ENCODE measurements at places on chromosomes 2 and 18. TPM values are rescaled to one million over a fixed set of nuclear protein-coding genes. Genes with fewer than 3 reads are reported as not detected.
A peak's percentile ranks its signal among the peaks of the same experiment; 100 is the strongest.

DNA sequence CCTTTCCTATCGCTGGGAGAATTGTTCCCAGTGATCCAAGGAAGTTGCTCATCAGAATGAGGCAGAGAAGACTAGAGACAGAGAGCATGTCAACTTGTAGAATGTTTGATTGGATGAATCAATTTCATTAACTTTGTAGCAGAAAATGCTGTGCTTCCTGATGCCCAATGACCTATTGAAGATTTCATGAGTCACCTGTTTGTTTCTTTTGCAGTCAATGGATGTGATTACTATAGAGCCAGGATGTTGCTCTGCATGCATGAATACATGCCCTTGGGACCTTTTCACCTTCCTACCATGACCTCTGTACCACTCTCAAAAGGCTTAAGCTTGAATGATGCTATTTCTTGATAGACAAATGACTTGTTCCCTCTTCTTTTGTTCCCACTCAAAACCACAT lies 23.3 kb downstream of the SCG2 start:
- no peak for DNase-seq

- DNase-seq: peak; percentile 76
Measured at GRCh38 chr2:19733951-19734425, 167.8 kb downstream of the TTC32 start.

GRCh38 chr2:165147186-165148045 lies 56.4 kb downstream of the SCN3A start:
- DNase-seq: no peak

DNAJC10 gene
- 152 TPM for total RNA-seq

DNA sequence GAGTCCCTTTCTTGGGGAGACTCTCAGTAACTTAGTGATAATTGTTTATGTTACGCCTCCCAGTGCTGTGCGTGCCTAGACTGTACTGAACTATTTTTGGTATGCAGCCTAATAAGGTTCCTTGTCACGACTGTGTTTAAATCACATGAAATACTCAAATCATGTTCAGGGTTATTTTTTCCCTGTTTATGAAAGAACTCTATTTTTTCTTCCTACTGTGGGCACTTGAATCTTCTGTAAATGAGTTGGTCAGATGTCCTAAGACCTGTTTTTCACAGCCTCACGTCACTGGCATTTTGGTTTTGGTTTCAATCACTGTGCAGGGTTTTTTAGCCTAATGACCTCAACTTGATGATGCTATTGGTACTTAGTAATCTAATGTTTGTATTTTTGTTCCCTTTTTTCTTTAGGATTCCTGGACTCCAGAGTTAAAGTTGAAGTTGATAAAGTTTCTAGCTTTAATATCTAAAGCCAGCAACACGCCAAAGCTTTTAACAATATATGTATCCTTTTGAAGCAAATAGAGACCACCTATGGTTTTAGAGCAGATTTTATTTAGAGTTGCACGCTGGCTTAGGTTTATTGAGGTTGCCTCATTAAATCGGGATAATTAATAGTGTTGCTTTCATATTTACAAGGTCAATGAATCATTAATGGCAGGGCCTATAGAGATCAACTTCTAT lies 24.0 kb downstream of the ARMC9 start:
- DNase-seq: no peak

GRCh38 chr2:29462293-29462692 lies 347.1 kb downstream of the CLIP4 start:
- DNase-seq: no peak

DNA sequence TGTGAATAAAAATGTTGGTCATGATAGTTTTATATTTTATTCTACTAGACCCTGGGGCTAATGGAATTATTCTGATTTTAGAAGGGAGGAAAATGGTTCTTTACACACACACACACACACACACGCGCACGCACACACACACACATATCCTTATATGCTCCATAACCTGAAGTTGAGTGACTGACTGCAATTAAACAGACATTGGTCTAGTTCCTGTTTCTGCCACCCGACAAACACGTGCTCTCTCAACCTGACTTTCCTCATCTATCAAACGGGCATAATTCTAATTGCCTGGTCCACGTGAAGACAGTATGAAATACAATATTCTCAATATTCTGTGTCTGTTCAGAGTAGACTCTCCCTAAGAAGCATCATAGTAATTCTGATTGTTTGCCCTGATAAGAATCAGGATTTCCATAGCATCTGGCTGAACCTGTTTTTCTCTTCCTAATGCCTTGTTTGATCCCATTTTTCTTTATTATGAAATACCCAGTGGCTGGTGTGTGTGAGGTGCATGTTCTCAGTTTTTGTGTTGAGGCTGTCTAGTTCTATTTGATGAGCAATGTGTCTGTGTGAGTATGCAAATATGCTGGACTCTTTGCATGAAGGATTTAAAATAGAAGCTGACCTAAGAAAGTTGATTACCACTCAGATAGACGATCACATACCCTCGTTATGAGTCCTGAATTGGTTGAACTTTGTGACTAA lies 51.0 kb downstream of the SETBP1 start:
- DNase-seq: no peak

GRCh38 chr2:112529757-112530156 lies 12.5 kb upstream of the POLR1B start:
- no peak for DNase-seq

DNA sequence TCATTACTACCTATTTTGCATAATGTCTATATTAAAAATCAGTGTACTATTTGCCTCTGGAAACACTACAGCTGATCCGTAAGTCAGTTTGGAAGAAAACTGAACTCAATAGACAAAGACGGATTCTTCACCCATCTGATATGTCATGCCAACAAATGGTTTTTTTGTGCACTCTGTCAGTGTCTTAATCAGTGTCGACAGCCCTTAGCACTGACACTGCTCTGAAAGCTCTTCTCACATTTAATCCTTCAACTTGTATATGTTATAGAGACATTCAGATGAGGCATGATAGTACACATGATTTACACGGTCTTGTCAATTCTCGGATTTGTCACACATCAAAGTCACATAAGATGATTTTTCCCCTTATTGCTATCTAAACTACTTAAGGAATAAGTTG lies 347.5 kb upstream of the GALNT5 start:
- DNase-seq: no peak

DNA sequence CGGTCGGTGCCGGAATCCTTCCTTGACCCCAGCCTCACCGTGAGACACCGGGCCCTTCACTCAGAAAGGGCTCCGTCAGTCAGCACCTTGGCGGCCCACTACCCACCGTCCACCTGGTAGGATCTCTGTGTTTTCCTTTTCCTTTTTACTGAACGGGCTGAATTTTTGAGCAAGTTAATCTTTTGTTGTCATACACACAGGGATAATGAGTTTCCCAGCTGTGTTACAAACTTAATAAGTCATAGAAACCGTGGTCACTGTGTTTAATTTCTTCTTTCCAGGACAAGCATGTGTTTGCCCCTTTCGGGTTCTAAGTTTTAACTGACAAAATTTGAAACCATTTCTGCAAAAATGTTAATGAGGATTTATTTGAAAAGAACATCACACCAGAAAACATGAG lies 39.0 kb upstream of the TPO start:
- DNase-seq: no peak

DNA sequence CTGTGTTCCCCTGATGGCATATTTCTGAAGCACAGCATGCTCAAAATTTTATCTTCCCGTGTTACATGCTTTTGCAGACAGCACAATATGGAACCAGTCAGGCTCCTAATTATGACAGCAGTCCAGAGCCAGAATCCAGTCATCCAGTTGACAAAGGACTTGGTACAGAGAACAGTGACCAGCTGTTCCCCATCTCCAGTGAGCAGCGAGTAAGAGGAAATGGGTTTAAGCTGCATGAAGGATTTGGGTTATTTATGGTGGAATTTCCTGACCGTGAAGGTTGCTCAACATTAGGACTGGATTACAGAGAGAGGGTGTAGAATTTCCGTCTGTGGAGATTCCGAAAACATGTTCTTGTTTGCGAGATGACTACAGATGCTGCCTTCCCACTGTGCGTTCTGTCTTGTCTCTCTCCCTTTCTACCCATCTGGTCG lies 24.4 kb downstream of the SGPP2 start:
- DNase-seq: peak; percentile 5

DNA sequence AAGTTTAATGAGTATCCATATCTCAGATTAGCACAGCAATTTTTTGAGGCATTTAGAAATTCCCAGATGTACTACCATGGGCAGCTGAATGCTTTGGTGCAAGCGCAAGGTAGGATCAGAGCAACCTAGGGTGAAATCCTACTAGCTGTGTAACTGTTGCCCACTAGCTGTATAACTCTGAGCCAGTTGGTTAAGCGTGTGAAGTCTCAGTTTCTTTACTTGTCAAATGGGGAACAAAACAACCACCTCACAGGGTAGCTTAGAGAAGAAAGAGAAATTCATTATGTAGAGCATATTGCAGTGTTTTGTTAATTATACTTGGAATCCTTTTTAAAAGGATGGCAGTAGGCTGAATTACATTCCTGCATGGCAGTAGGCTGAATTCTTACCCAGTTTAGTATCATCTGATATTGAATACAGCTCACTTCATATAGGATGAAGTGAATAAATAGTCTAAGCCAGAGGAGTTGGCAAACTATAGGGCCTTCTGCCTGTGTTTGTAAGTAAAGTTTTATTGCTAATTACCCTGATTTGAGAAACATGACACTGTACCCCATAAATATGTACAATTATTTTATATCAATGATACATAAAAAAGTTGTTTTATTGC lies 180.7 kb downstream of the PLCL1 start:
- DNase-seq: no peak

- DNase-seq: no peak
Measured at GRCh38 chr2:70069049-70069448, 18.2 kb upstream of the PCBP1 start.

DNA sequence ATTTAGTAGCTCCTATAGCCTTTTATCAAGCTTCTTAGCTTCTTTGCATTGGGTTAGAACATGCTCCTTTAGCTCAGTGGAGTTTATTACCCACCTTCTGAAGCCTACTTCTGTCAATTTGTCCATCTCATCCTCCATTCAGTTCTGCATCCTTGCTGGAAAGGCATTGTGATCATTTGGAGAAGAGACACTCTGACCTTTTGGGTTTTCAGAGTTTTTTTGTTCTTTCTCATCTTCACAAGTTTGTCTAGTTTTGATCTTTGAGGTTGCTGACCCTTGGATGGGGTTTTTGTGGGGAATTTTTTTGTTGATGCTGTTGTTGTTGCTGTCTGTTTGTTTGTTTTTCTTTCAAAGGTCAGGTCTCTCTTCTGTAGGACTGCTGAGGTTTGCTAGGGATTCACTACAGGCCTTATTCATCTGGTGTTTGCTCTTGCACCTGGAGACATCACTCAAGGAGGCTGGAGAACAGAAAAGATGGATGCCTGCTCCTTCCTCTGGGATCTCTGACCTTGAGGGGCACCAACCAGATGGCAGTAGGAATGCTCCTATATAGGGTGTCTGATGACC lies 13.9 kb upstream of the TANK start:
- DNase-seq: no peak

DNA sequence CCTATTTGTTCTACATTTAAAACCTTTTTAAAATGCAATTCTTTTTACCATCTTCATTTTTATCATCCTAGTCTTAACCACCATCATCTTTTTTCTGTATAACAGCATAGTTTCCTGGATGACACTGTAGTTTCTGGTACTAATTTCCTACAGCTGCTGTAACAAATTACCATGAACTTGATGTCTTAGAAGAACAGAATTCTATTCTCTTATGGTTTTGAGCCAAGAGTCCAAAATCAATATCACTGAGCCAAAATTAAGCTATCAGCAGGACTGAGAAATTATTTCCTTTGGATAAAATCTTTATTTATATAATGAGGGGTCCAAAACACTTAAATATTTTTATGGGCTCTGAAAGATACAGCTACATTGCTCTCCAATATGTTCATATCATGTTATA lies 539.3 kb downstream of the METTL4 start:
- DNase-seq: no peak

CAPG gene
- 659 TPM for total RNA-seq

RAD51AP2 gene
- total RNA-seq: 0.17 TPM

ZBTB7C gene
- total RNA-seq: 3.4 TPM

GRCh38 chr2:219142329-219142728 lies 18.3 kb downstream of the NHEJ1 start:
- peak; percentile 91 for DNase-seq

RTKN gene
- 23.1 TPM for total RNA-seq

- peak; percentile 16 for DNase-seq
Measured at GRCh38 chr2:88521445-88522073, 69.1 kb upstream of the FOXI3 start.

CXCR1 gene
- total RNA-seq: not detected

LAMA3 gene
- 2.7 TPM for total RNA-seq

DNA sequence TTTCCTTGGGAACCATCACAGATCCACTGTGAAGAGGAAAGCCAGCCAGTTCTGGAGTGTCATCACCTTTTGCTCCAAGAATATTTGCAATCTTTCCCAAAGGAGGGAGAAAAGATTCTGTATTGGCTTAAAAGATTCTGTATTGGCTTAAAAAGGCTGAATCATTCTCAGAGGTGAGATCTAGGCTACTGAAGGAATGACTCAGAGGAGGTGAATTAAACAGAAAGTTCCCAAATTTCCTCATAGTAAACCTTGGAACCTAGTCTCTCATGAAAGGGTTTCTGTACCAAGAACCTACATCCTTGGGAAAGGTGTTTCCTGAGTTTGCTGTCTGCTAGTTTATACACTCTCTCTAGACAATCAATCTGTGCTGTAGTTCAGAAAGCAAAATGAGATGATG lies 34.1 kb upstream of the GRB14 start:
- DNase-seq: peak; percentile 8

Measured in A172 (cell line).